ENCODE measurements at places on chromosomes 1 and 21. TPM values are rescaled to one million over a fixed set of nuclear protein-coding genes. Genes with fewer than 3 reads are reported as not detected.

AK5 gene
- total RNA-seq = 0.73 TPM

OR14A16 gene
- not detected for total RNA-seq

LRRC7 gene
- 0.08 TPM for total RNA-seq

VCAM1 gene
- 0.08 TPM for total RNA-seq

RGS18 gene
- total RNA-seq = 0.40 TPM

NBPF10 gene
- 2.5 TPM for total RNA-seq

IGSF5 gene
- not detected for total RNA-seq

PRCC gene
- total RNA-seq = 71.9 TPM

MYBPH gene
- not detected for total RNA-seq

MRTO4 gene
- 44.4 TPM for total RNA-seq

CITED4 gene
- 10.0 TPM for total RNA-seq

KLHL17 gene
- 27.7 TPM for total RNA-seq

ATP1A4 gene
- not detected for total RNA-seq

RAB7B gene
- not detected for total RNA-seq

NMNAT2 gene
- total RNA-seq = not detected

KCNN3 gene
- total RNA-seq = not detected

HNRNPR gene
- 217 TPM for total RNA-seq

CELA3B gene
- total RNA-seq = not detected

TSTD1 gene
- 63.3 TPM for total RNA-seq

CLCNKB gene
- not detected for total RNA-seq

SLC22A15 gene
- total RNA-seq = 0.60 TPM

SPRR3 gene
- not detected for total RNA-seq

PLOD1 gene
- 25.0 TPM for total RNA-seq

FMO3 gene
- not detected for total RNA-seq

OR2L5 gene
- not detected for total RNA-seq

NTNG1 gene
- total RNA-seq = not detected

MX2 gene
- total RNA-seq = 56.0 TPM

GNG12 gene
- not detected for total RNA-seq

B4GALT3 gene
- 37.0 TPM for total RNA-seq

ADAM30 gene
- not detected for total RNA-seq

RHBDL2 gene
- total RNA-seq = not detected

FCAMR gene
- not detected for total RNA-seq

TMEM79 gene
- total RNA-seq = 11.0 TPM

IFNAR2 gene
- total RNA-seq = 54.6 TPM

ZSWIM5 gene
- total RNA-seq = 0.50 TPM

KCNJ15 gene
- total RNA-seq = not detected

KCND3 gene
- total RNA-seq = not detected

LY9 gene
- 24.9 TPM for total RNA-seq

CAMK2N1 gene
- total RNA-seq = 0.29 TPM

CALML6 gene
- 0.21 TPM for total RNA-seq

FOXD2 gene
- total RNA-seq = 0.31 TPM

PALMD gene
- not detected for total RNA-seq

FCRL2 gene
- total RNA-seq = not detected

CLDN17 gene
- total RNA-seq = not detected

LRRN2 gene
- not detected for total RNA-seq

EIF2D gene
- 45.1 TPM for total RNA-seq

ODR4 gene
- total RNA-seq = 12.1 TPM

TCHH gene
- not detected for total RNA-seq

SSX2IP gene
- total RNA-seq = 16.0 TPM

ADAMTSL4 gene
- total RNA-seq = not detected

ORC1 gene
- 38.4 TPM for total RNA-seq

UBASH3A gene
- 74.0 TPM for total RNA-seq
